ENCODE measurements at places on chromosomes 4 and X. TPM values are rescaled to one million over a fixed set of nuclear protein-coding genes. Genes with fewer than 3 reads are reported as not detected.

GRCh38 chr4:94939791-94940519 lies 182.2 kb downstream of the BMPR1B start:
- H3K27me3 ChIP-seq = no peaks in the 10 kb centered on the region
- H3K36me3 ChIP-seq = no peaks in the 10 kb centered on the region
- no peak overlapping the region for H3K4me3 ChIP-seq
- H3K27ac ChIP-seq = peak overlapping the region; percentile 52
- peaks cover 35% of the 10 kb centered on the region for H3K4me1 ChIP-seq
- DNase-seq = peak; percentile 68

- DNase-seq = peak; percentile 84
- H3K27me3 ChIP-seq = no peaks in the 10 kb centered on the region
- peak overlapping the region; percentile 98 for H3K27ac ChIP-seq
- peaks cover 50% of the 10 kb centered on the region for H3K4me1 ChIP-seq
Observed at GRCh38 chr4:151331276-151332042, 6.1 kb upstream of the SH3D19 start.

DNA sequence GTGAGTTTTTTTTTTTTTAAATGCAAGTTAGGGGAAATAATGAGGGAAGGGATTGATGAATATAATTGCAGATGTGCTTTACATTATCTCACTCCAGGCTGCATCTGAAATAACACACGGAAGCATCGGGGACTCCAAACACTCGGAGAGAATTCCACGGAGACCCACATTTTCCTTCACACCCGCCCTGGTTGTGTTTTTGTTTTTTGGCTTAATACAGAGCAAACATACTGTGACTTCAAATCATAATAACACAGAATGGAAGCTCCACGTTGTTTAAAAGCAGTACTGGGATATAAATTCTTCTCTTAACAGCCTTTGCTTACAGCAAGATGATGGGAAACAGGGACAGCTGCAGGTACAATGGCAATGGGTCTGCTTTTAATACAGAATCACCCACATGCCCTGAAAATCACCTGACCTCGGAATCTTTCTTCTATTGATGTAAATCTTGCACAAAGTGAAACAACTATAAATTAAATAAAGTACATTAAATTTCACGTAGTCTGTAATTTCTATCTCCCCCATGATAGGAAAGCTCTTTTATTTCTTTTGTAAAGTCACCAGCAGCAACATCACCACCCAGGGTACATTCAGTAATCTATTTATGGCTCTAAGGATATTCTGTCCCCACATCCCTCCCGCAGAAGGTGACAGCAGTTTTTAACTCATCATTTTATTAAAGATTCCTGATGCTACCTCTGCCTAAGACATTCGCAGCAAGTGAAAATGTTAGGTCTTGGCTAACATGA lies 119.3 kb downstream of the ZNF827 start:
- H3K36me3 ChIP-seq = no peaks in the 10 kb centered on the region
- no peaks in the 10 kb centered on the region for H3K4me1 ChIP-seq
- no peak overlapping the region for H3K27ac ChIP-seq
- no peak for DNase-seq
- H3K4me3 ChIP-seq = no peak overlapping the region

Gene SLC6A8
- total RNA-seq = 45.3 TPM

Gene VCX2
- total RNA-seq = not detected

- H3K36me3 ChIP-seq = peaks cover 14% of the 10 kb centered on the region
- H3K4me3 ChIP-seq = no peak overlapping the region
- no peak overlapping the region for H3K27ac ChIP-seq
- H3K4me1 ChIP-seq = no peaks in the 10 kb centered on the region
Observed at GRCh38 chr4:1985294-1985693, 23.5 kb downstream of the NELFA start.

GRCh38 chr4:168648494-168648893 lies 151.6 kb downstream of the PALLD start:
- H3K4me3 ChIP-seq = no peak overlapping the region
- no peak for DNase-seq
- H3K4me1 ChIP-seq = peaks cover 9% of the 10 kb centered on the region
- no peaks in the 10 kb centered on the region for H3K36me3 ChIP-seq
- no peak overlapping the region for H3K27ac ChIP-seq

Gene TRIM75
- not detected for total RNA-seq

DNA sequence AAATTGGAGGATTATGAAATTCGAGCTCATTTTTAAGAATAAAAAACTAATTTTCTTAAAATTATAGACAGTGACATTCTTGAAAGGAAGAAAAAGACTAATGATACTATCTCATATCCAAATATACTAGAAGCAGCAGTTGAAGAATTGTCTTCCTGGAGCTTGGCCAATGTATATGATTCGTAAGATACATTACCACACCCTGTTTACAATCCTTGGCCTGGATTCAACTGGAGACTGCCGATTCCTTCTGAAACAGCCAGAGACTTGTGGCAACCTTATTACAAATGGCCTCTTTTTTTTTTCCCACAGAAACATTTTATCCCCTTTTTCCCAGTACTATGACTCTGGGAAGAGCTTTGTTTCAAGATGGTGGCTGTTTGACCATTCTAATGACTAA lies 571.2 kb upstream of the FAT1 start:
- no peaks in the 10 kb centered on the region for H3K36me3 ChIP-seq
- no peaks in the 10 kb centered on the region for H3K27me3 ChIP-seq
- peak overlapping the region; percentile 64 for H3K27ac ChIP-seq
- H3K4me3 ChIP-seq = no peak overlapping the region
- H3K4me1 ChIP-seq = peaks cover 13% of the 10 kb centered on the region

- no peak overlapping the region for H3K4me3 ChIP-seq
- no peaks in the 10 kb centered on the region for H3K27me3 ChIP-seq
- H3K4me1 ChIP-seq = peaks cover 44% of the 10 kb centered on the region
- no peak overlapping the region for H3K27ac ChIP-seq
Observed at GRCh38 chrX:84153538-84153937, 34.5 kb downstream of the RPS6KA6 start.

Gene MAGEA9B
- not detected for total RNA-seq

Gene TCEAL7
- total RNA-seq = not detected

- peaks cover 17% of the 10 kb centered on the region for H3K4me1 ChIP-seq
- H3K4me3 ChIP-seq = peak within 1 kb of the TSS; percentile 86
- peaks cover 2% of the 10 kb centered on the region for H3K36me3 ChIP-seq
- H3K27ac ChIP-seq = no peak within 1 kb of the TSS
- peak; percentile 58 for DNase-seq
Observed at GRCh38 chr4:52038103-52038912, at the start of gene SGCB. Gene SGCB, minus strand, starts transcription at chr4:52038299. Its CDS starts 40 bp downstream, at chr4:52038259.

- DNase-seq = peak; percentile 4
- no peaks in the 10 kb centered on the region for H3K36me3 ChIP-seq
- no peak overlapping the region for H3K27ac ChIP-seq
Observed at GRCh38 chrX:103017542-103017941, 46.4 kb downstream of the BEX1 start.

DNA sequence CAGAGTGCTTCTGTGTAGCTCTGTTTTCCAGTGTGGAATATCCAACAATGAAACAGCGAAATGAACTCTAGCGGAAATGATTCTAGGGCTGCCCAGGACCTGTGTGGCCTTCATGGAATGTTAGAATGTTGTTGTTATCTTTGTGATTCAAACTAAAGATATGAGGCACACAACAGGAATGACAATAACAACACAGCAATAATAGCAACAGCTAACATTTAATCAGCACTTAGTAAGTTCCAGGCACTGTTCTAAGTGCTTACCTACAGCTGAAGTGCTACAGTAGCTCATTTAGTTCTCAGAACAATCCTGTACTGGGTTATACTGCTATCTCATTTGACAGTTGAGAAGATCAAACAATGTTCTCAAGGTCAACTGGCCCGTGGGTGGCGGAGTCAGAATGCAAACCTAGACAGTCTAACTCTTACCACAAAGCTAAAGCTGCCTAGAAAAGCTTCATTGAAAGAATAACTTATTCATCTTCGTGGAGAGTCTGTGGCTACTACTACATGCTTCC lies 63.7 kb downstream of the MAML3 start:
- no peaks in the 10 kb centered on the region for H3K36me3 ChIP-seq
- no peaks in the 10 kb centered on the region for H3K27me3 ChIP-seq
- peak; percentile 48 for DNase-seq

GRCh38 chr4:105422207-105422920 lies 51.5 kb downstream of the PPA2 start:
- DNase-seq = no peak
- H3K4me1 ChIP-seq = no peaks in the 10 kb centered on the region
- H3K4me3 ChIP-seq = no peak overlapping the region
- no peak overlapping the region for H3K27ac ChIP-seq

DNA sequence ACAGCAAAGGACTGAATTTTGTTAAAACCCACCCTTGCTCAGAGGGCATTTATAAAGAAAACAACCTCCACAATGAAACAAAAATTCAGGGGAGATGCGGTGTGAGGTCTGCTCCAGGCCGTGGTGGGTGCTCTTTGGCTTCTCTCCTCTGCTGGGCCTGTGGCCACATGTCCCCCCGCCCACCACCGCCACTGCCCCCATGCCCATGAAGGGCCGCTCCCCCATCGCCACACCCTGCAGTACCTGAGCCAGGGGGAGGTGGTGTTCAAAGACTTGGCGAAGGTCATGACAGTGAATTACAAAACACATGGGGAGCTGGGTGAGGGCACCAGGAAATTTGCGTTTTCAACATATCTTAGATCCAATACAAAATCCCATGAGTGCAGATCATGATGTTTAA lies 14.2 kb upstream of the CFAP299 start:
- no peaks in the 10 kb centered on the region for H3K27me3 ChIP-seq
- peaks cover 14% of the 10 kb centered on the region for H3K4me1 ChIP-seq
- H3K27ac ChIP-seq = no peak overlapping the region
- no peaks in the 10 kb centered on the region for H3K36me3 ChIP-seq
- DNase-seq = no peak
- H3K4me3 ChIP-seq = no peak overlapping the region

- H3K27ac ChIP-seq = no peak overlapping the region
- peak; percentile 18 for DNase-seq
- no peaks in the 10 kb centered on the region for H3K36me3 ChIP-seq
Observed at GRCh38 chr4:156906325-156906724, 65.3 kb downstream of the PDGFC start.

DNA sequence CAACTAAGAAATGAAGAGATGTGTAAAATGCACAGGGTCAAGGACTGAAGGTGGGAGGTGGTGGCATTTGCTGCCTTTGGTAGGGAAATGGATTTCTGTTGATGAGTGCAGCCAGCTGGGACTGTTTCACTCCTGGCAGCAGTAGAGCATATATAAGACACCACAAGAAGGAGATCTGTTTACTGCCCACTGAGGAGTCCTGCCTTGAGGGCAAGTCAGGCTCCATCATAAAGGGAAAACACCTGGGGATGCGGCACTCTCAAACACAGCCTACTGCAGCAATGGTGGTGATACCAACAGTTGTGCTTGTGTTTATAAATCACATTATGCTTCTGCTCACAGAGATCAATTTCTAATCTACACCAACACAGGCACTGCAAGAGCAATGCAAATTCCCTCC lies 222.1 kb downstream of the TACR3 start:
- no peaks in the 10 kb centered on the region for H3K27me3 ChIP-seq
- H3K36me3 ChIP-seq = no peaks in the 10 kb centered on the region
- no peak overlapping the region for H3K27ac ChIP-seq
- no peak for DNase-seq
- peaks cover 24% of the 10 kb centered on the region for H3K4me1 ChIP-seq

GRCh38 chr4:128601991-128602695 lies 207.4 kb upstream of the JADE1 start:
- H3K4me1 ChIP-seq = peaks cover 42% of the 10 kb centered on the region
- DNase-seq = no peak
- H3K4me3 ChIP-seq = no peak overlapping the region
- H3K27me3 ChIP-seq = no peaks in the 10 kb centered on the region
- H3K36me3 ChIP-seq = no peaks in the 10 kb centered on the region

Gene PF4V1
- total RNA-seq = not detected

Gene TEX13C
- total RNA-seq = not detected

DNA sequence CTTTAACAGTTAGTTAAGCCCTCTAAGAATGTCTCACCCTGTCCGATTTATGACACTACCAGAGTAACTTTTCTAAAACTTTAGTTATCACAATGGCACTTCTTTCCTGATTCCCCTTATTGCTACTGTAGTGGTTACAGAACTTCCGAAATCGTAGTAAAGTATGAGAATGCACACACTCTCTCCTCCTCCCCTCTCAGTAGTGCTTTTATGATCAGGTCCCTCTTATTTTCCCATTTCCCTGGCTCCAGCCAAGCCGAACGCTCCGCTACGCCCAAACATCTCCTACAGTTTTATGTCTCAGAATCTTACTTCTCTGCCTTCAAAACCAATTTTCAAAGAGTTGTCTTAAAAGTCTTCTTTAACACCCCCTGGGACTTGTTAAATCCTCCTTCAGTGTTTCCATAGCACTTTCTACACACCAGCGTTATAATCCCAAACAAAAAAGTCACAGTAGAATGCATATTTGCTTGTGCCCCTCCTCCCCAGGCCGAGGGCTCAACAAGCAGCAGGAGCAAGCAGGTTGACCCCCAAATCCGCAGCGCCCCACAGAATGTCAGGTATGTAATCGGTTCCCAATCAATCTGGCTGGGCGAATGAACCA lies 671 bp downstream of the HPF1 start:
- H3K27ac ChIP-seq = peak overlapping the region; percentile 4
- H3K4me1 ChIP-seq = peaks cover 9% of the 10 kb centered on the region
- no peaks in the 10 kb centered on the region for H3K27me3 ChIP-seq

DNA sequence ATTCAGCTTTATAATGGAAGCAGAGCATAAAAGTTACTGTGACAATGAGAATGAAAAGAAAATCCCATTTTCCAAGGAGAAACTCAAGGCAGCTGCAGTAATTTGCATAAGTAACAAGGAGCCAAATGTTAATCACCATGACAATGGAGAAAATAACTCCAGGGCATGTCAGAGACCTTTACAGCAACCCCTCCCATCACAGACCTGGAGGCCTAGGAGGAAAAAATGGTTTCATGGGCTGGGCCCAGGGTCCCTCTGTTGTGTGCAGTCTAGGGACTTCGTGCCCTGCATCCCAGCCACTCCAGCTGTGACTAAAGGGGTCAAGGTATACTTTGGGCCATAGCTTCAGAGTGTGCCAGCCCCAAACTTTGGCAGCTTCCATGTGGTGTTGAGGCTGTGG lies 223.5 kb downstream of the NPFFR2 start:
- no peaks in the 10 kb centered on the region for H3K36me3 ChIP-seq
- H3K27ac ChIP-seq = no peak overlapping the region
- no peak for DNase-seq
- no peaks in the 10 kb centered on the region for H3K4me1 ChIP-seq

DNA sequence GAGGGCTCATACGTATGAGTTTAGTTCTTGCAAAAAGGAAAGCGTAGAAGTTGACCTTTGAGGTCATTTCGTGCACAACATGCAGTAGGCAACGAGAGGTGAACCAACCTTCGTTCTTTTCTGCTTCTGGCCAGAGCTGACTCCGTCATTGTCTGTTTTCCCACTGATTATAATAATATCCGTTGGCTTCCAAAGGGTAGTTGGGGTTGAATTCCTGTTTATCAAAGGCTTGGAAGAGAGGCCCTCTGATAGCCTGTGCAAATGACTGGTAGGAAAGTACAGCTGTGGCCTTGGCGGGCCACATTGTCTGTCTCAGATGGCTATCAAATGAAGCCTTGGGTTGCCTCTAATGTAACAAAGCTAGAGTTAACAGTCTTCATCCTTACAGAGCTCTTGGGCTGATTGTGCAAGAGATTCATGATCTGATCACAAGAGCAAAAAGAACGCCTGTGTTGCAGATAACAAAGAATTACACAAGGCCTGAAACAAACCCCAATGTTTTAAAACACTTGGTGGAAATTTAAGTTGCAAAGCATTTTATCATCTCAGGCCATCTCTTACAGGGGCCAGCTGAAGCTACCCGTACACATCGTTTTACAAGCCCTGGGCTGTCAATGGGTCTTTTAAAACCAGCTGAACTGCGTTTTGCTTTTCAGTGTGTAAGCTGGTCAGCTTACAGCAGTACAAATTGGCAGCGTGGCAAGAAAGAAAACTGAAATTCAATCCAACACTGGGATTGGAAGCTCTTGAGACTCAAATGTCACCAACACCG lies 46.1 kb upstream of the FAM9C start:
- no peaks in the 10 kb centered on the region for H3K36me3 ChIP-seq
- no peak overlapping the region for H3K4me3 ChIP-seq
- H3K27me3 ChIP-seq = no peaks in the 10 kb centered on the region
- peaks cover 24% of the 10 kb centered on the region for H3K4me1 ChIP-seq
- no peak overlapping the region for H3K27ac ChIP-seq
